ENCODE measurements at places on chromosomes 16 and 17. TPM values are rescaled to one million over a fixed set of nuclear protein-coding genes. Genes with fewer than 3 reads are reported as not detected.

Gene GPR139
- total RNA-seq: not detected

Gene DCUN1D3
- 15.6 TPM for total RNA-seq

Gene HSD17B1
- total RNA-seq: 2.8 TPM

Gene ERN2
- not detected for total RNA-seq

Gene C17orf113
- total RNA-seq: 0.05 TPM

Gene SLC38A8
- total RNA-seq: not detected

Gene HAS3
- total RNA-seq: 65.0 TPM

Gene CCL22
- total RNA-seq: not detected

Gene TMEM114
- total RNA-seq: not detected

Gene PRR15L
- not detected for total RNA-seq

Gene CETP
- total RNA-seq: not detected

Gene CCL17
- total RNA-seq: not detected

Gene HSPB9
- total RNA-seq: not detected

All from MG63 (cell line).